ENCODE measurements at places on chromosomes 1 and 21. TPM values are rescaled to one million over a fixed set of nuclear protein-coding genes. Genes with fewer than 3 reads are reported as not detected.

Gene CLCA1
- not detected for total RNA-seq

Gene ARHGEF16
- not detected for total RNA-seq

Gene WNT3A
- total RNA-seq, result not detected

Gene FAM163A
- not detected for total RNA-seq

Gene MYBPH
- not detected for total RNA-seq

Gene FAM72C
- total RNA-seq, result not detected

Gene SPRR3
- total RNA-seq, result not detected

Gene PALMD
- total RNA-seq, result 64.3 TPM

Gene ZMYND12
- total RNA-seq, result not detected

Gene ARHGAP30
- total RNA-seq, result 2.7 TPM

Measured in uterus (tissue), 4 donors.